ENCODE measurements at places on chromosomes 3 and 15.

GRCh38 chr15:85379403-85380131 lies 836 bp upstream of the AKAP13 start:
- DNase-seq: no peak

- peak; percentile 76 for DNase-seq
These were observed 56.3 kb downstream of the CORO2B start for GRCh38 chr15:68635141-68635540.

- no peak for DNase-seq
These were observed 11.6 kb downstream of the DUOX1 start for GRCh38 chr15:45141386-45141785.

- DNase-seq: no peak
These were observed 62.7 kb downstream of the TCF12 start for GRCh38 chr15:56981160-56981559.

- DNase-seq: no peak
These were observed 85.1 kb upstream of the PIAS1 start for GRCh38 chr15:67968966-67969365.

DNA sequence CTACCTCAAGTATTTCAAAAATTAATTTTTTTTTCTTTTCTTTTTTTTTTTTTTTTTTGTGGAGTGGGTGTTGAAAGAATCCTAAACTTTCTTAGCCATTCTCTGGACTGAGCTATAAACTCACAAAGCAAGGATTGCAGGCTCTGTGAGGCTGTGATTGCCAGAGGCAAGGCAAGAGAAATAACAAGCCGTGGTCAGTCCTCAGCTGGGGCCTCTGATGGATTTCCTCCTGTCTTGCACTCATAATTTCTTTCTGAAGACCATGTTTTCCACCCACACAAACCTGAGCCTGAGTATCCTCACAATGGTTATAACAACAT lies 1.3 kb downstream of the CX3CR1 start:
- no peak for DNase-seq

GRCh38 chr3:67946436-67946835 lies 292.0 kb upstream of the SUCLG2 start:
- no peak for DNase-seq

- DNase-seq: no peak
These were observed 10.8 kb upstream of the MFSD1 start for GRCh38 chr3:158790901-158791589.

GRCh38 chr3:13599887-13600450 lies 51.0 kb downstream of the FBLN2 start:
- DNase-seq: no peak

DNA sequence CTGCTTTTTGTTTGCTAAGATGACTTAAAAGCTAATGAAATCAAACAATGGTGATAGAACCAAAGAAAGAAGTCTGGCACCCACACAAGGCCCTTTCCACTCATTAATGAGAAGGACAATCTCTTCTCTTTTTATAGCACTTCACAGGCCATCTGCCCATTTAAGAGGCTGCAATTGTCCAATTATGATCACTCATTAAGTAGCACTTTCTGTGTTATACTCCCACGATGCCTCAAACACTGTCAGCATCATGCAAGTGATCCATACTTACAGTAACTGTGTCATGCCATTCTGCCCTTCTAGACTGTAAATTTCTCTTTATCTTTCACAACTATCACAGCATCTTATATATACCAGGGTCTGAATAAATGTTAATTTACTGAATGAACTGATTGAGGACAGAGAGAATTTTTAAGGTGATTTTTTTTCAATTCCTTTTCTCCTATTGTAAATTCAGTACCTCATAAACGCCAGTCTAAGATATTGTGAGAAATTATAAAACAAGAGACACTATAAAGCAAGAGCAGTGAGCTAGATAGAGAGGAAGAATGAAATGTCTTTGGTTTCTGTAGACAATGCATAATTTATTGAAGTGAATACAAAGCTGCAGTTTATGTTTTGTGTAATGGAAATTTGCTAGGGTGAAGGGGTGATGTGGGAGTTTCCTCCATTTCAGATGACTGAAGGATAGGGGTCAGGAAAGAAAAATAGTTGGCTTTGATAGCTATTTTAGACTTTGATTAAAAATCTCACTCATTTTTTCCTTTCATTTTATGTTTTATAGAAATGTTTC lies 17.3 kb downstream of the CD200 start:
- DNase-seq: no peak

- no peak for DNase-seq
These were observed 263.4 kb upstream of the WNT5A start for GRCh38 chr3:55750525-55750924.
